ENCODE measurements at places on chromosomes 1 and 21. TPM values are rescaled to one million over a fixed set of nuclear protein-coding genes. Genes with fewer than 3 reads are reported as not detected.

Gene SPRR2G
- 6.2 TPM for polyA plus RNA-seq

Gene DPT
- polyA plus RNA-seq, result not detected

Gene RGL1
- polyA plus RNA-seq, result 1.5 TPM

Gene OSCP1
- polyA plus RNA-seq, result 7.1 TPM

Gene OR2L5
- polyA plus RNA-seq, result not detected

Gene UBXN10
- 0.06 TPM for polyA plus RNA-seq

- H3K27me3 ChIP-seq, result peaks cover 3% of the 10 kb centered on the region
- H3K4me1 ChIP-seq, result peaks cover 2% of the 10 kb centered on the region
- no peak overlapping the region for H3K4me3 ChIP-seq
- no peak for DNase-seq
Observed at GRCh38 chr1:40824591-40825434, 37.4 kb downstream of the CITED4 start.

DNA sequence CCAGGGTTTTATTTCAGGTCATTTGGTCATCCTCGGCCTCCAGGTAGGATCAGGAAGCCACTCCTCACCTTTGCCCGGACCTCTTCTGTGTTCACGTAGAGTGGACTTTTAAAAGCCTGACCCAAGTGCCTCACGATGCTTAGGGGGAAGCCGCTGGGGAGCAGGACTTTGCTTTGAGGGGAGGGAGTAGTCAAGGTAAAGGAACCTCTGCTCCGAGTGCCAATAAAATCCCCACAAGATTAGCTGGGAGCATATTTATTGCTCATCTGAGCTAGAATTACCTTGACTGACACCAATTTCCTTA, 603 bp upstream of the DHRS3 start:
- H3K4me3 ChIP-seq, result peak overlapping the region; percentile 75
- H3K36me3 ChIP-seq, result no peaks in the 10 kb centered on the region
- DNase-seq, result no peak
- peaks cover 3% of the 10 kb centered on the region for H3K27me3 ChIP-seq
- H3K4me1 ChIP-seq, result peaks cover 35% of the 10 kb centered on the region
- H3K27ac ChIP-seq, result peak overlapping the region; percentile 100

- no peaks in the 10 kb centered on the region for H3K36me3 ChIP-seq
- H3K27ac ChIP-seq, result no peak overlapping the region
- peaks cover 24% of the 10 kb centered on the region for H3K4me1 ChIP-seq
- DNase-seq, result no peak
Observed at GRCh38 chr1:31754397-31754796, 9.7 kb downstream of the ADGRB2 start.

GRCh38 chr1:109214695-109215623, 1.2 kb downstream of the SARS1 start:
- DNase-seq, result no peak
- peaks cover 29% of the 10 kb centered on the region for H3K4me1 ChIP-seq
- peak overlapping the region; percentile 94 for H3K27ac ChIP-seq
- peaks cover 2% of the 10 kb centered on the region for H3K36me3 ChIP-seq

GRCh38 chr1:47555841-47556560, 118.2 kb downstream of the FOXD2 start:
- peaks cover 11% of the 10 kb centered on the region for H3K27me3 ChIP-seq
- no peak overlapping the region for H3K27ac ChIP-seq
- H3K36me3 ChIP-seq, result no peaks in the 10 kb centered on the region
- peaks cover 4% of the 10 kb centered on the region for H3K4me1 ChIP-seq
- H3K4me3 ChIP-seq, result no peak overlapping the region
- no peak for DNase-seq

DNA sequence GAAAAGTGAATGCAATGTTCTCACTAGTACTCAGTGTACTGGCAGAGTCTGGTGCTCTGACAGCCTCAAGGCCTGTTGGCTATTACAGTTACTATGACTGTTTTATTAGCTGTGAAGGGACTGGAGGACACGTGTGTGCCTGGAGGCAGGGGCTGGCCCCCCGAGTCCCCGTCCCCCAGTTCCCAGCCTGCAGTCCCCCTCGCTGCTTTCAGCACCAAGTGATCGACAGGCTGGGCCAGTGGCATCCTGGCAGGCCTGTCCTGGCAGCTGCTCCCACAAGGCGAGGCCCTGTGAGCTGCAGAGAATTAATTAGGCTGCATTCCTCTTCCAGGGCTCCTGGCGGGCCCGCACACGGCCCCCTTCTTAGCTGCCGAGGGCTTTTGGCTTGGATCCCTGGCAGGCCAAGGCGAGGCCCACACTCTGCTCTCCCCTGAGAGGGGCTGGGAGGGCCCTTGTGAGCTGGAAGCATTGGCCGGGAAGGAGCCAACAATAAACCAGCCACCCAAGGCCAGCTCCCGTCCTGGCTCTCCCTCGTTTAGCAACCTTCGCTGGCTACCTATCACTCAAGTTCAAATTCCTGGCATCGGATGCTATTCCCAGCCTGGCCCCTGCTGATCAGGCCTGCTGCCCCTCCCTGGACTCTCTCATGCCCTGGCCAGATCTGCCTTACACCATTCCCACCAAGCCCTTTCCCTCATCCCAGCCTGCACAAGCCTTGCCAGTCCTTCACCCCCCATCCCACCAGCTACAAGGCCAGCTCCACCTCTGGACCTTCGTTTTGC, 9.8 kb downstream of the EDN2 start:
- DNase-seq, result no peak
- H3K27ac ChIP-seq, result no peak overlapping the region
- no peaks in the 10 kb centered on the region for H3K27me3 ChIP-seq
- H3K4me3 ChIP-seq, result no peak overlapping the region
- no peaks in the 10 kb centered on the region for H3K36me3 ChIP-seq
- H3K4me1 ChIP-seq, result peaks cover 28% of the 10 kb centered on the region

- no peak overlapping the region for H3K4me3 ChIP-seq
- no peaks in the 10 kb centered on the region for H3K27me3 ChIP-seq
- no peaks in the 10 kb centered on the region for H3K36me3 ChIP-seq
- DNase-seq, result no peak
- no peak overlapping the region for H3K27ac ChIP-seq
Observed at GRCh38 chr1:11318982-11319381, 46.0 kb downstream of the UBIAD1 start.

DNA sequence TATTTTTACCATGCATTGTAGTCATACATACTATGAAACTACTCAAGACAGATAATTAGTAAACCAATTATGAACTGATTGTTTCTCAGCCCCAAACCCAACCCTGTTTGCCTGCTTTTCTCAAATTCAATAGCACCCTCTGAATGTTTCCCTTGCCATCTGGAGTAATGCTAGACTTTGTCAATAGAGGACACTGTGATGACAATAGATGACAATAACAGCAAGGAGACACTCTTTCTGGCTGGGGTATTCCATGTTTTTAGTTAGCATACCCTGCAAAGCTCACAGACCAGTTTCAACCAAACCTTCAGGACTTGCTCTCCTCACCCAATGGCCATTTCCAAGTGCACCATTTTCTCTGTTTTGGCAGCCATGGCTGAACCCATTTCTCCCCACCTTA, 108.5 kb upstream of the LRRC7 start:
- no peak for DNase-seq
- H3K36me3 ChIP-seq, result no peaks in the 10 kb centered on the region
- H3K27me3 ChIP-seq, result no peaks in the 10 kb centered on the region
- H3K4me3 ChIP-seq, result no peak overlapping the region
- H3K27ac ChIP-seq, result no peak overlapping the region
- no peaks in the 10 kb centered on the region for H3K4me1 ChIP-seq

DNA sequence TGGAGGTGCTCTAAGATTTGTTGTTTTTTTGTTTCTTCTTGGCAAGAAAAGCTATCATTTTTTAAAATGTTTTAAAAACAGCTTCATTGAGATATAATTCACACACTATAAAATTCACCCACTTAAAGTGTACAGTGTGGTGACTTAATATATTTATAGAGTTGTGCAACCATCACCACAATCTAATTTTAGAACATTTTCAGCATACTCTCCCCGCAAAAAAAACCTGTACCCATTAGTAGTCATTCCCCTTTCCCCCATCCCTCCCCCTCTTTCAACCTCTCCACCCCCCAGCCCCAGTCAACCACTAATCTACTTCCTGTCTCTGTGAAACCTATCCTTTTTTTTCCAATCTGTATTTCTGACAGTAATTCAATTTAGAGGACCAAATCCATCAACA, 30.6 kb downstream of the ZC3H11B start:
- H3K27me3 ChIP-seq, result no peaks in the 10 kb centered on the region
- no peak overlapping the region for H3K27ac ChIP-seq
- H3K4me1 ChIP-seq, result no peaks in the 10 kb centered on the region
- H3K4me3 ChIP-seq, result no peak overlapping the region

All from keratinocyte (primary cell).